ENCODE measurements at places on chromosomes 2 and 18. TPM values are rescaled to one million over a fixed set of nuclear protein-coding genes. Genes with fewer than 3 reads are reported as not detected.
A peak's percentile ranks its signal among the peaks of the same experiment; 100 is the strongest.

Gene EFR3B
- total RNA-seq = 0.42 TPM

- no peak for DNase-seq
These were observed 38.5 kb upstream of the ATP8B1 start for GRCh38 chr18:57841568-57841967.

GRCh38 chr2:191249156-191249813 is 4.1 kb downstream of the MYO1B start:
- no peak for DNase-seq

DNA sequence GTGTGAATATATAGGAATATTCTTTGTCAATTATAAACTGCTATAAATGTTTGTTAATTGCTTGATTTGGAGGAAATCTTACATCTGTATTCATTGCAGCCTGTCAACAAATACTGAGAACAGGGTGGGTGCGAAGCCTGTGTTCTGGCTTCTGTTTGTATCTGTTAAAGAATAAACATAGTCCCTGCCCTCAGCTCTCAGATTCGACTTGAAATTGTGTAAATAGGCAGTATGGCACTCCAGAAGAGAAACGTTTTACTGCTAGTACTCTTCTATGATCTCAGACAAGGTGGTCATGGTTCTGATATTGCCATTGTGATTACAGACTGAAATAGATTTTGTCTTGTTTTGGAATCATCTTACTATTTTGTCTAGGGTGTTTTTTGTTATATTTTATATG is 92.1 kb downstream of the TANC1 start:
- DNase-seq = no peak

- no peak for DNase-seq
These were observed 605.2 kb downstream of the NR4A2 start for GRCh38 chr2:155727187-155727895.

DNA sequence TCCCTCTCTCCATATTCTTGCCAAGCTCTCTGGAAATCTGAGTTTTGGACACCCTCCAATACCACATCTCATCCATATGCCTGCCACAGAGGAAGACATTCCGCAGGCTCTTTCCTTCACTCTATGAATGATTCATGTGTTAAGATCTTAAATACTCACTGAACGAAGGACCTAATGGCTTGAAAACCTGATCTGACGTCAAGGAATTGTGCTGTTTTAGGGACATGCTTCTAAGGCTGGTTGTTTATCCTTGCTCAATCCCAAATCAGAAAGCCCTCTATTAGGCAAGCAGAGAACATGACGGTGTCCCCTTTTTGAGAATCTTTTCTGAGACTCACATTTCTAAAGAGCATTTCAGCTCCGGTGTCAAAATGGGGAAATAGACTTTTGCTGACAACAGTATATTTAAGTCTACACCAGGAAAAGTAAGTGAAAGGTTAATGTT is 83.7 kb upstream of the GALNT5 start:
- no peak for DNase-seq

- DNase-seq = peak; percentile 94
These were observed 2.2 kb downstream of the TGIF1 start for GRCh38 chr18:3451989-3452749.

DNA sequence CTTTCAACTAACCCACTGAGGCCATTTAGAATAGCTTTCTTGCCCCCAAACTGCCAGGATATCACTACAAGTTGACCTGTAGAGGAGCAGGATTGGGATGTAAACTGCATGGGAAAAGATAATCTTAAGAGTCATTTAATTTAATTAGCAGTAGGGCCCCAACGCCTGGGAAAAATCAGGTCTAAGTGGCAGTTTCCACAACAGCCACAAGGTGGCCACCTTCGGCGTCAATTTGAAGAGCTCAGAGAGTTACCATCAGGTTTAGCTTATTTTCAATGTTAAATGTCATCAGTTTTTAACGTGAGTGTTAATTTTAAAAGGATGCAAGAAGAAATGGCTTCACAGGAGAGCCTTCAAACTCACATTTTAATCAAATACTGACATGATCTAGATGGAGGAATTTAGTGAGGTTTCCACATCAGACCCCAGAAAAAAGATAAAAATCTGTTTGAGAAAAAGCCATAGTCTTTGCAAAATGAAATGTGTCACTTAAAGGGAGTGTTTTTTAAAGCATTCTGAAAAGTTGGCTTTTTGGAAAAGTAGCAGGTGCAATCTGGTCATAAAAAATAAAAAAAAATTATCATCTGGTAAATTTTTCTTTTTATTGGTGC is 77.3 kb upstream of the UPP2 start:
- peak; percentile 35 for DNase-seq

Gene PXDN
- 6.2 TPM for total RNA-seq

DNA sequence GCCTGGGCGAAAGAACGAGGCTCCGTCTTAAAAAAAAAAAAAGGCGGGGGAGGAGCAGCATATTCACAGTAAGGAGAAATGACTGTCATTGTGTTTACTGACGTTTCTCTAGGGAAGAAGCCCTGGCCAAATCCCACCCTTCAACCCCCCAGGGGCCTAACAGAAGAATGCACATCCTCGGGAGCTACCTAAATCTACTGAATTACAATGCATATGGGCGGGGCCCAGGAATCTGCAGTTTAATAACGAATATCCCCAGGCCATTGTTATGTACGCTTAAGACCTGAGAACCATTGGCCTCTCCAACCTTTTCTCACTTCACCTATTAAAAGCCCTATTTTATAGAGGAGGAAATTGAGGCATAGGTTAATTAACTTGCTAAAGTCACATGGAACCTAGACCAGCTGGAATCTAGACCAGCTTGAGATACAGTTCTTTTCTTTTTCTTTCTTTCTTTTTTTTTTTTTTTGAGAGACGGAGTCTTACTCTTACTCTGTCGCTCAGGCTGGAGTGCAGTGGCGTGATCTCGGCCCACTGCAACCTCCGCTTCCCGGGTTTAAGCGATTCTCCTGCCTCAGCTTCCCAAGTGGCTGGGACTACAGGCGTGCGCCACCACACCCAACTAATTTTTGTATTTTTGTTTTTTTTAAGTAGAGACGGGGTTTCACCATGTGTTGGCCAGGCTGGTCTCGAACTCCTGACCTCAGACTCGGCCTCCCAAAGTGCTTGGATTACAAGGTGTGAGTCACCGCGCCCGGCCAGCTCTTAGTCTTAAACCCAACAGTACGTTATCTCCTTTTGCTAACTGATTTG is 708 bp upstream of the RIF1 start:
- DNase-seq = no peak

Gene AOX1
- 19.0 TPM for total RNA-seq

DNA sequence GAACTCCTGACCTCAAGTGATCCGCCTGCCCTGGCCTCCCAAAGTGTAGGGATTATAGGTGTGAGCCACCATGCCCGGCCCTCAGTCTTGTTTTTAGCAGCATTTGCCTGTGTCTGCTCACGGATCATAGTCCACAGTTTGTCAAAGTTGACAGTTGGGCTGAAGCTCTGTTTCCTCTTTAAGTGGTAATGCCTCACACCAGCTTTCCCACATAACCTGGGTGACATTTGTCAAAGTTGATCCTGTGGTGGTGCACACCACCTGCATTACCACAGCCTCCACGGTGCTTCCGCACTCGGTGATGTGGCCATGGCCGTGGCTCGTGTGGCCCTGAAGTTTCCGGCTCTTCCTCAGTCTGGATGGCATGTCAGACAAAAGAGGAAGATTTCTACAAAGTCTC is 27.1 kb downstream of the RAB31 start:
- no peak for DNase-seq

DNA sequence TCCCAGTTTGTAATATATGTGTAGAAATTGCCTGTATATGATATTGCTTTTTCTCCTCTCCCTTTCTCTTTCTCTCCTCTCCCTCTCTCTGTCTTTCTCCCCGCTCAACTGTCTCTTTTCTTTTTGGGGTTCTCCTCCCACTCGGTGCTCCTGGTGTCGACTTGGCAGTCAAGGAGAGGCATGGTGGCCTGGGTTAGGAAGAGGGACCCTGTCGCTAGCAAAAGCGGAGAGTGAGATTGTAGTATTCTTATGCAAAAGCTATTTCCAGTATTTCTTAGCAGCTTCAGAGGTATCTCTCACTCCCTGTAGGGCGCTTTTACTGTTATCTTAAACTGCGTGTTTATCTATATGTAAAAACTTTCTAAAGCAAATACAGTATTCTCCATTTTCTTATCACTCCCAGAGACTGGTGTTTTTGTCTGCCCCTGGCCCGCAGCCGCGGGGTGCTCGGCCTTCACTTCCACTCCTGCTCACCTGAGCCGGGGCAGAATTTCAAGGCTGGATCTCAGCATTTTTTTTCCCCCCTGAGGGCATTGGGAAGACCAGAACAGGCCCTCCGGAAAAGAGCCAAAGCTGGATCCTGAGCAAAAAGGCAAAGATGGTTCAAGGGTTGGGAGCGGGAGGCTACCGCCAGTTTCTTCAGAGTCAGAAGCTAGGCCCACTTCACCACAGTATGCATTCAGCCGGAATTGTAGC is 4.3 kb downstream of the SIX3 start:
- no peak for DNase-seq

DNA sequence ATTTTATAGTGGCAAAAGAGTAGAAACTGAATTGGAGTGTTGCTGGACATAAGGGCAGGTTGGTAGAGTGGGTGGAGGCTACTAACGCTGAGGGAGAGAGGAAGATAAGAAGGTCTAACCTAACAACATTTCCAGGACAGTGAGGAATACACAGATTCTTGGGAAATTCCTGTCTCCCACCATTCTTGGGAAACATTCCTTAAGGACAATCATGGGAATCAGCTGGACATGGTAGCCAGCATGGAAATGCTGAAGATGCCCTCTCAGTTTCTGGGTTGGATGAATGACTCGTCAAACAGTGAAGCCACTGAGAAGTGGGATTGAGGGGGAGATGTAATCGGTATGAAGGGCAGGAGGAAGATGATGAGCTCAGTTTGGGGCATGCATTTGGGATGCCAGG is 265.4 kb downstream of the AFF3 start:
- no peak for DNase-seq

- no peak for DNase-seq
These were observed 502.7 kb downstream of the RNF144A start for GRCh38 chr2:7419814-7420311.

DNA sequence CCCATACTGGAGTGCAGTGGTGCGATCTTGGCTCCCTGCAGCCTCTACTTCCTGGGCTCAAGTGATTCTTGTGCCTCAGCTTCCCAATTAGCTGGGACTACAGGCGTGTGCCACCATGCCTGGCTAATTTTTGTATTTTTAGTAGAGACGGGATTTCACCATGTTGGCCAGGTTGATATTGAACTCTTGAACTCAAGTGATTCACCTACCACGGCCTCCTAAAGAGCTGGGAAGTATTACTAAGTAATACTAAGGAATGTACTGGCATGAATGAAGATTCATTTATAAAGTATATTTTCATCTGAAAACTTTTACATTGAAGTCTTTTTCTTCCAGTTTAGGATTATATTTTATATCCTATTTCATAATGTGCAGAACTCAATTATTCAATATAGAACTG is 38.1 kb downstream of the NUP35 start:
- DNase-seq = no peak

GRCh38 chr2:10497797-10498251 is 49.7 kb upstream of the ODC1 start:
- peak; percentile 91 for DNase-seq

DNA sequence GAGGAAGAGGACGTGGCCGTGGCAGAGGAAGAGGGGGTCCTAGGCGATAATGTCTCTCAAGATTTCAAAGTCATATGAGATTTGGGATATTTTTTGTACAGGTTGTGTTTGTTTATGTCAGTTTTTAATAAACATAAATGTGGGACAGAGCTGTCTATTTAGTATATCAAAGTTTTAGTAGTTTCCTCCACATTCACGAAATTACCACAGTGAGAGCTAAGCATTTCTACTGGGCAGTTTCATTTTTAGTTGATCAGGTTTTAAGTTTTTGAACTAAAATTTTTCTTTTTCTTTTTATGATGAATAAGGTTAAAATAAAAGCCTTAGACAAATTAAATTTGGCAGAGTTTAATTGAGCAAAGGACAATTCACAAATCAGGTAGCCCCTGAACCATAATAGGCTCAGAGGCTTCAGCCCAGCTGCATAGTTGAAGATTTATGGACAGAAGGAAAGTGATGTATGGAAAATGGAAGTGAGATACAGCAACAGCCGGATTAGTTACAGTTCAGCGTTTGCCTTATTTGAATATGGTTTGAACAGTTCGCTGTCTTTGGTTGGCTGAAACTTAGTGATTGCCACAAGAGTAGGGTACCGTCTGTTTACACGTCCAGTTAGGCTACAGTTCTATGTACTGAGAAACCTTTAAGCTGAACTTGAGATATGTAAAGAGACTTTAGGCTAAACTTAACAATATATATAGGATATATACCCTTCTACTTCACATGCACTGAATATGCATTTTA is 17.1 kb downstream of the SNRPD1 start:
- no peak for DNase-seq

Gene CCDC68
- 1.5 TPM for total RNA-seq

Gene NAT8
- not detected for total RNA-seq

Gene CYP26B1
- total RNA-seq = 89.4 TPM

- DNase-seq = no peak
These were observed 25.0 kb downstream of the BCL11A start for GRCh38 chr2:60528281-60529020.

GRCh38 chr2:84940831-84941412 is 30.0 kb upstream of the KCMF1 start:
- DNase-seq = no peak

DNA sequence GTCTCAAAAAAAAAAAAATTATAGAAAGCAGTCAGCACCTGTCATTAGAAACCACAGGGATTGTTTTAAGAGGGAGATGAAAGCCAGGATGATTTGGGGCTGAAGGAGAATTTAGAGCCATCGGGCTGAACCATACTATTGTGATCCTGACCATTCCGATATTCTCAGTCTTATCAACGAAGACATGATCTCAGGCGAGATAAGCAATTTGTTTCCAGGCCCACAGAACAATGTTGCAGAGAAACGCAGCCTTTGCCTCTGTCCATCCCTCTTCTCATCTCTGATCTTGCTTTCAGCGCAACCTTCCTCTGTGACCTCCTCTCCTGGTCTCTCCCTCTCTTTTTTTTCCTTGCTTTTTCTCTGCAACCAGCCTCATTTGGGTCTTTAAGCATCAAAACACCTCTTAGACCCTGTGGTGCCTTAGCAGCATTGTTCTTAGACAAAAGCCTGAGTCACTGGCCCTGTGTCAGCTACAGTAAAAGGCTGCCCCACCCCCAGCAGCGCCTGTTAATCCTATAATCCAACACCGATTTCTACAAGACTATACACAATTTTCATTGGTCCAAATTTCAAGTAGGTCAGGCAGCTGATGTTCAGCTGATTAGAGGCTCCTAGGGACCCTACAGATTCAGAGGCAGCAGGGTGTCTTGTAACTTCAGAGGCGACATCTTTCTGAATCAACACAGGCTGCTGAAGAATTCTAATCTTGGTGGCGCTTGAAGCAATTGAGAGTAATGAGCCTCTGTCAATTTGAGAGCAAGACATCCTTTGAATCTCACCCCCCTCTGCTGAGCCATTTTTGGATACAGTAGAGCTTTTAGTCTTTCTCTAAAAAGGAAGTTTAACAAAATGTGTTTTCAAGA is 206.0 kb downstream of the NCK2 start:
- no peak for DNase-seq

All from lower leg skin (tissue), 4 donors.